Epithelial cell of proximal tubule (primary cell): ENCODE measurements at places on chromosomes 3 and 15. TPM values are rescaled to one million over a fixed set of nuclear protein-coding genes. Genes with fewer than 3 reads are reported as not detected.

- no peak for DNase-seq
Observed at GRCh38 chr3:81484520-81484919, 276.9 kb downstream of the GBE1 start.

DNA sequence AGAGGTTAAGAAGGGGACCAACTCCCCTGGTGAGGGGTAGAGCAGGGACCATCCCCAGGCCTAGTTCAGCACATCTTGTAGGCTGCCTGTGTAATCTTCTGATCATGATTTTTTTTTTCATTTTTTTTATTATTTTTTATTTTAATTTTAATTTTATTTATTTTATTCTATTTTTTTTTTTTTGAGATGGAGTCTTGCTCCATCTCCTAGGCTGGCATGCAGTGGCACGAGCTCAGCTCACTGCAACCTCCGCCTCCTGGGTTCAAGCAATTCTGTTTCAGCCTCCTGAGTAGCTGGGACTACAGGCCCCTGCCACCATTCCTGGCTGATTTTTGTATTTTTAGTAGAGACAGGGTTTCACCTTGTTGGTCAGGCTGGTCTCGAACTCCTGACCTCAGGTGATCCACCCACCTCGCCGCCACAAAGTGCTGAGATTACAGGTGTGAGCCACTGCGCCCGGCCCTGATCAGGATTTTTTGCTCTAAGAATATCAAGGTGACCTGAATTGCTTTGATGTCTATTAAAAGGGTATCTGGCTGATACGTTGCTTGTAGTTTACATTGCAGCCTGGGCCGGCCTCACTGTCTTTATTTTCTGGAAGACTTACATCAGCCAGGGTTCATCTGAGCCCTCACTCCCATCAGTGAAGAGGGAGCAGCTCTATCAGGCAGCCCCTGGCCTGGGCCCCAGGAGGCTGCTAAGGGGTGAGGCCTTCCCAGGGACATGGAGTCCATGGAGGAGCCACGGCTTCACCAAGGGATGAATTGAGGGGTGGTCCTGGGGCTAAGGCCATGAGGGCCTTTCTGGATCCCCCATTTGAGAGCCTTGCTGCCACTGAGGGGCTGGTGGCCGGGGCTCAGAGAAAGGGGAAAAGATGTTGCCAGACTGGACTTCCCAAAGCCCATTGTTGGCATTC is 10.7 kb downstream of the SYNM start:
- no peak for DNase-seq

DNA sequence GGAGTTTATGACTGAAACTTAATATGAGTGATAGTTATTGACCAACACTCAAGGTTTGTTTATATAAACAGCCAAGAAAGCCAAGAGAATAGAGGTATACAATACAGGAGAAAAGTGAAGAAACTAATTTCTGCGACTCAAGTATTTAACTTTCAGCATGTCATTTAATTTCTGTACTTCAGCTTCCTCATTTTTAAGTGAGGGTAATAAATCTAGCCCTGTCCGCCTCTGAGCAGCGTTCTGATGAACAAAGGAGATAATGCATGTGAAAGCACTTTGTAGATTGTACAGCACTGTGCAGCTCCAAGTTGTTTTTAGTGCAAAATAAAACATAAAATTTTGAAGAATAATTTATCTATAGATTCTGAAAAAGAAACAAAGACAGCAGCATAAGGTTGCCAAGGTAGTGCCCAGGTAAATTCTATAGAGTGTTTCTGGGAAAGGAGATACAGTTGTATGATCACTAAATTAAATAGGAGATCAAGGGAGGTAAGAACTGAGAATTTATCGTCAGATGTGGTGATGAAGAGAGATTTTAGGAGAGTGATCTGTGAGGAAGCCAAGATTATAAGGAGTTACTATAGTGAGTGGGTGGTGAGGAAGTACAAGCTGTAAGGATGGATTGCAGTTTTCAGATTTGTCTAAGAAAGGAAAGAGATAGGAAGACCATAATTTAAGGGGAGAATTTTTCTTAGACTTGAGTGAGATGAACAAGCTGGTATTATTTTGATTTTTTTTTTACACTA is 71.3 kb downstream of the RASA2 start:
- no peak for DNase-seq

DNA sequence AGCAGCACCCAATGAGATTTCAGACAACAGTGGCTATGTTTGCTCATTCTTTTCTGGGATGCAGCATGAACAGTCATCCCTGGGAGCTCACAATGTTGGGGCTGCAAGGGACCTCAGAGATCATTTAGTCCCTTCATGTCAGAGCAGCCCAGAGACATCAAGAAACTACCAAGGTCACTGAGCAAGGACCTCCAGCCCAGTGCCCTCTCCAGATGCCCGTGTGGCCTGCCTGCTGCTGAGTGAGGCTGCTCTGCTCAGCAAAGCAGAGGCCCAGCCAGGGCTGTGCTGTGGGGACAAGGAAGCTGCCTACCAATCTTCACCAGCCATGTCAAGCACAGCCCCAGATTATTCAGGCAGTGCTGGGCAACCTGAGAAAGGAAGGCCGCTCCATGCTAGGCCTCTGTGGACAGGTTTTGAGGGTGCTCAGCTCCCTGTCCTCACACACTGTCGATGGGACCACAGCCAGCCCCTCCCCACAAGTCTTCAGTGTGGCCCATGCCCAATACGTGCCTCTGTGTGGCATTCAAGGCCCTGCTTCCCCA is 99.7 kb downstream of the DAPK2 start:
- no peak for DNase-seq

DNA sequence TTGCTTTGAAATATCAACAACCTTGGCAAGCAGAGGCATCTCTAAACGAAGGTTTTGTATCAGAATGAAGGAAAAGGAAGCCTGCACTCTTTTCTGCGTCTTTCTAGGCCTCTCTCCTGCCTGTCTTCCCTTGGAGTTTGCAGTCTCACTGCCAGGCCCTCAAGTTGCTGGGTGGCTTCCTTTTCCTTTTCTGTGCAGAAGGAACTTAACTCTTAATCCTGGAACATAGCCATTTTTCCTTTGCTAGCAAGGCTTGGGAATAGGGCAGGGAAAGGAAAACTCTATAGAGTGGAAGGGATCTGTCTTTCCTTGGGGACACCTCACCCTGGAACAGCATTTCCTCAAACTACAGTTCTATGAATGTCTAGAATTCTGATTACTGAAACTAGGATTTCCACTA is 32.8 kb downstream of the TLNRD1 start:
- no peak for DNase-seq

DNA sequence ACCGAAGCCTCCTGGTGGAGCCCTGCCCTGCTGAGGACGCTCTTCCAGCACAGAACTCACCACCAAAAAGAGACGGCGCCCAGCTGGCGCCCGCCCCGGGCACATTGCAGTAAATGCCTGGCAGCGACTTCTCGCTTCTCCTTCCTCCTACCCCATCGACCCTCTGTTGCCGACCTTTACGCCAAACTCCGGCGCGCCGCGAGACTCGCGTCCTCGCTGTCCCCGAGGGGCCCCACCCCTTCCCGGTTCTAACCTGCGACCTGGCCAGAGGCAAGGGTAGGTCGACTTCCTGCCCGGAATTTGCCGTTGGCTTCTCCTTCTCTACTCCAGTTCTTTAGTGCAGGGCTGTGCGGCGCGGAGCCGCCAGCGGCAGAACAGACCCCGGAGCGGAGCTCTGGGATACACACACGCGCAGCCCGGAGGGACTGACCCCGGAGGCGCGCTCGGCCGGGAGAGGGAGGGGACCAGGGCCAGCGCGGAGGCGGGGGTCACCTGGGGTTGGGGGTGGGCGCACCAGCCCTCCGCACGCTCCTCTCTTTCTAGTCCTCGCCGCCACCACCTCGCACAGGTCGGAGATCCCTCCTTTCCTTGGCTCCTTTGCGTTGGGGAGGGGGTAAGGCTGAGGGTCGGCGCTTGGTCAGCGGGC is 226.6 kb upstream of the AZI2 start:
- no peak for DNase-seq

GRCh38 chr15:40762919-40763800 is 708 bp upstream of the GCHFR start:
- DNase-seq: no peak

- no peak for DNase-seq
Observed at GRCh38 chr3:159857840-159858239, 130.8 kb upstream of the IL12A start.

DNA sequence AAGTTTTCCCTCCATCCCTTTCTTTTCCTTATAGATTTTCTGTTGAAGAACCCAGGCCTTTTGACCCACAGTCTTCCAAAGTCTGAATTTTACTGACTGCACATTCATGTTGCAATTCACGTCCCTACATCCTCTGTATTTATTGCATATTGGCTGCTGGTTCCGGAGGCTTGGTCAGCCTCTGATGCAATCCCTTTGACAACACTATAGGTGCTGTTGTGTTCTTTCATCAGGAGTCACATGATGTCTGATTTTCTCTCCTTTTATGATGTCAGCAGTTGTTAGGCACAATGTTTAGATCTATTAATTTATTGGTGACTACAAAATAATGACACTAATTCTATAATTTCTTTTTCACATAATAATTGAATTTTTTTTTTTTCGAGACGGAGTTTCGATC is 8.7 kb downstream of the CYP1A1 start:
- no peak for DNase-seq

GRCh38 chr3:41323467-41324155 is 124.3 kb downstream of the CTNNB1 start:
- no peak for DNase-seq

- DNase-seq: no peak
Observed at GRCh38 chr15:52379395-52380106, 83.9 kb upstream of the MYO5C start.

DNA sequence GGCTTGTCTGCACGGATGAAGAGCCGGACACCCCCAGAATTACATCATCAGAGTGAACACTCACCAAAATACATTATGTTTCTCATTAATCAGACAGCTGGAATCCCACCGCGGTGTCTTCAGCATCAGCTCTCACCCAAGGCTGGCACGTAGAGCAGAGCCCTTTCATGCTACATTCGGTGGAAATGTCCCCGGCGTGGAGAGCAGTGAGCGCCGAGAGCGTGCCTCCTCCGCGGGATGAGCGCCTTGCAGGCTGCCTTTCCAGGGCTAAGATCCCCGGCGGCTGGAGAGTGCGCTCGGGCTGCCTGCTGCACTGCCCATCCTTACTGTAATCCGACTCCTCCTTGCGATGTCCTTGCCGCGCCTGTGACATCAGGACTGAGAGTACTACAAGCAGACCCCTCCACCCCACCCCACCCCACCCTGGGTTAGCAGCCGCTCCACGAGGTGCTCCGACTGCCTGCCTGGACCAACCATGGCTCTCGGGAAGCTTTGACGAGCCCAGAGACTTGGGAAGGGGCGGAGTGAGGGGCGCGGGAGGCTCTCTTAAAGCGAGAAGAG is at the start of gene ZNF385D:
Gene ZNF385D, minus strand, starts transcription at position 380 of the 561 bp plus-strand sequence. Its CDS starts 294 bp downstream, at position 86.
- no peak for DNase-seq

DNA sequence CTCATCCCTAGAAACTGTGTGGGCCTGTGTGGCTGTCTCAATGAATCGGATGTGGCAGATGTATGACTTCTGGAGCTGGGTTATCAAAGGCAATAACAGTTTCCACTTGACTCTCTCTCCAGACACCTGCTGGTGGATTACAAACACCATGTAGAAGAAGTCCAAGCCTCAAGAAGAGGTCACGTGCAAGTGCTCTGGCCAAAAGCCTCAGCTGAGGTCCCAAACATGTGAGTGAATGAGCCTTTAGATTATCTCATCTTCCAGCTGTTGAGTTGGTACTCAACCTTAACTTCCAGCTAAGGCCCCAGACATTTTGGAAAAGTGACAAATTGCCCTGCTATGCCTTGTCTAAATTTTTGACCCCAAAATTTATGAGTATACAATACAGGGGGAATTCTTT is 42.7 kb upstream of the IL12A start:
- no peak for DNase-seq

DNA sequence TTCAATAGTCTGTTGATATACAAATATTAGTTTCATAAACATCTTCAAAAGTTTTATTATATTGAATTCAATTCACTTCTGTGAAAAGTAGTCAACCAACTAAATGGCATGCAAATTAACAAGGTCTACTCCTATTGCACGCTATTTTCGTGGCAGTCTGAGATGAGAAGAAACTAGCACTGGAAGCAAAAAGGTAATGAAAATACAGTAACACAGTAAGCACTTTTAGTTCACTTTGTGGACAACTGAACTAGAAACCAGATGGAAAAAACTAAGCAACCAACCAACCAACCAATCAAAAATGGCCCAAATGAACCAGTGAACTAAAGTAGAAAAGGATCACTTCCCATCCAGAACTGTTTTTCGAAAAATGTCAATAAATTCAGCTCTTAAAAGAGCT is 55.7 kb upstream of the ACTC1 start:
- no peak for DNase-seq

DNA sequence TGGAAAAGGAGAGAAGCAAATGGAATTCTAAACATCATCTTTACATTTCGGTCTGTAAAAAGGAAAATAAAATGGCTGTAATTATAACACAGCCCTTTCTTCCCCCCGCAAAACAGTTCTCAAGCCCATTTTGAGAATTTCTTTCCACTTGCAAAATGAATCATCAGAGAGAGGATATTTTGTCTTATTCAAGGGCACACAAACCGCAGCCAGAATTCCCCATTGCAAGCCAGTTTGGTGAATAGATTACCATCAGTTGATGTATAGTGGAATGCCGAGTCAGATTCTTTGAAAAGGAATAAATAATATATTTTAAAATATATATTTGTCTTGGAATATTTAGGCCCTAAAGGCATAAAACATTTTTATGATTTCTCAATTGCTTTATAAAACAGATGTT is 420.4 kb upstream of the SEMA6D start:
- no peak for DNase-seq

- no peak for DNase-seq
Observed at GRCh38 chr3:195186041-195186709, 84.8 kb downstream of the XXYLT1 start.

GRCh38 chr3:88307666-88308065 is 157.9 kb downstream of the C3orf38 start:
- no peak for DNase-seq

DNA sequence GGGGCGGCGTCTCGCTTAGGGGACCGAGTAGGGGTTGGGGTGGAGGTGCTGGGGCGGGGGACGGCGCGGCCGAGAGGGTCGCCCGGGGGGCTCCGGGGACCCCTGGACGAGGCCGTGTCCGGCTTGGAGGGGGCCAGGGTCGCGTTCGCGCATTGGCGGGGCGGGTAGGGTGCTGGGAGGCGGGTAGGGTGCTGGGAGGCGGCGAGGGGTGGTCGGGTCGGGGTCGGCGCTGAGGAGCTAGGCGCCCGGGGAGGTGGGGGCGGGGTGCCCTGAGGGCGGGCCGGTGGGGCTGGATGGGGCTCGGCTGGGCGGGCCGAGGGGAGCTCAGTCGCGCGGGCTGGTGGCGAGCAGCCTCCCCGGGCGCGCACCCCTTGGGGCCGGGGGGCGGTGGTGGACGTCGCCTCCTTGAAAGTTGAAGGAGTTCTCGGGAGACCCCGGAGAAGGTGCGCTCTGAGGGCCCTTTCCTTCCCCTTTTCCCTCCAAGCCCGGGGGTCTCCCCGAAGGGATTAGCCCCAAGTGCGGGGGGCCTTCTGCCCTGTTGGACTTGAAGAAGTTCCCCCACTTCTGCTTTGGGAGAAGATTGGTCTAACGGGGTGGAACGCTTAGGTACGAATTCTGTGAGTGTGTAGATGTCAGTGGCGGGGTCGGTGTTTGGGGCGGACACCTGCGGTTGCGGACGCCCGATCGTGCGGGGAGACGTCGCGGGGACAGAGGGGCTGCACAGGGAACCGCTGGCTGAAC is 543 bp downstream of the MEF2A start:
- no peak for DNase-seq

The CFAP161 gene
- 0.07 TPM in 1 of 2 replicates, not detected in the other for total RNA-seq

The CPB1 gene
- not detected in 2 replicates for total RNA-seq

The C15orf62 gene
- 0.63 and 2.7 TPM in 2 replicates for total RNA-seq

The UCN2 gene
- total RNA-seq: 4.8 and 6.6 TPM in 2 replicates

The SLC28A1 gene
- not detected in 2 replicates for total RNA-seq
